CD4-positive, alpha-beta T cell treated with Interferon alpha-2 for 1 hour (primary cell): ENCODE measurements at places on chromosomes 7 and 10.
A peak's percentile ranks its signal among the peaks of the same experiment; 100 is the strongest.

DNA sequence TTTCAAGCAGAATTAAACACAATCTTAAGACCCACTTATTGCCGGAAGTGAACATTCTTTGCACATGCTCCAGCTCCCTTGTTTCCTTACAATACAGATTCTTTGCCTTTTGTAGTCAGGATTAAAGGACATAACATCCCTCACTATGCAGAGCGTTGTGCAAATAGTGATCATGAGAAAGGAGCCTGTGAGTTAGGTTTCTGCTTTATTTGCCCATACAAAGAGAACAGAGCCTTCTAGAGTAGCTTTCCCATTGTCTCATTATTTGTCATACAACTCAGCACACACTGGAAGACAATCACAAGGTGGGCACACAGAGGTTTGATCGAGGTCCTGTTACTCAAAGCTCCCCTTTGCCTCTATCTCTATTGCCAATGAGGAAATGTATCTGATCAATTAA lies 48.2 kb upstream of the WDR11 start:
- DNase-seq = no peak

DNA sequence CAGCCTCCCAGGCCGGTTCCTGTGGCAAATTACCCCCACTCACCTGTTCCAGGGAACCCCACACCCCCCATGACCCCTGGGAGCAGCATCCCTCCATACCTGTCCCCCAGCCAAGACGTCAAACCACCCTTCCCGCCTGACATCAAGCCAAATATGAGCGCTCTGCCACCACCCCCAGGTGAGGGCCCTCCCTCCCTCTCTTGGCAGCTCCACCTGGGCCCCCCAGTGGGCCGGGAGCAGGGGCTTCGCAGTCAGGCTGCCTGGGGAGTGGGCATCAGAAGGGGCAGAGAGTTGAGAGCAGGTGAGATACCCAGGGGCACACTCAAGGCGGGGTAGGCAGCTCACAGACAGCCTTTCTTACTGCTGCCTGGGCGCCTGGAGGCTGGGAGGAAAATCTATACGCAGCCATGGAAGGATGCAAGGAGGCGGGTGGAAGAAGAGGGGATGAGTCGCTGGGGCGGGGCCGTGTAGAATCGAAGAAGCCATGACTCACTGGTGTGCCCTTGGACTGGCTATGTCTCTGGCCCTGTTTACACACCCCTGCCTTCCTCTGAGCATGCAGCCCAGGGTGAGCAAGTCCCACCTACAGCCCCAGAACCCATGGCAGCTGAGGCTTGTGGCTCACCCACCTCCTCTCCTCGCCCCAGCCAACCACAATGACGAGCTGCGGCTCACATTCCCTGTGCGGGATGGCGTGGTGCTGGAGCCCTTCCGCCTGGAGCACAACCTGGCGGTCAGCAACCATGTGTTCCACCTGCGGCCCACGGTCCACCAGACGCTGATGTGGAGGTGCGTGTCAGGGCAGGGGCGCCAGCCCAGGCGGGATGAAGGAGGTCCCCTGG lies 48.6 kb upstream of the PPIF start:
- DNase-seq = peak; percentile 59

DNA sequence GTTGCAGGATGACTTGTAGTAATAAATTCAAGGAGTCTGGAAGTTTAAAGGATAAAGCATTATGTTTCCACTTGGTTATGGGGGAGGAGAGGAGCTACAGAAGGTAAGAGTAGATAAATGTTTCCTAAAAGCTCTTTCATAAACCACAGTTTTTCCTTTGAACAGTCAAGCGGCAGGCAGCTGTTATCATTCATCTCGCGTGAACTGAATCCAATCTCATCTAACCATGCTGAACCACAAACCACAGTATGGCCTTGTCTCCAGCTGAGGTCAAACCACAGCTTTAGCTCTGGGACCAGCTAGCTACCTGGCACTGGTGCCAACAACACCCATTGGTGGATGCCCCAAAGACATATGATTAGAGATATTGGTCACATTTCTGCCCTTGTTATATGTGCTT lies 63.3 kb downstream of the NOC3L start:
- DNase-seq = peak; percentile 25

DNA sequence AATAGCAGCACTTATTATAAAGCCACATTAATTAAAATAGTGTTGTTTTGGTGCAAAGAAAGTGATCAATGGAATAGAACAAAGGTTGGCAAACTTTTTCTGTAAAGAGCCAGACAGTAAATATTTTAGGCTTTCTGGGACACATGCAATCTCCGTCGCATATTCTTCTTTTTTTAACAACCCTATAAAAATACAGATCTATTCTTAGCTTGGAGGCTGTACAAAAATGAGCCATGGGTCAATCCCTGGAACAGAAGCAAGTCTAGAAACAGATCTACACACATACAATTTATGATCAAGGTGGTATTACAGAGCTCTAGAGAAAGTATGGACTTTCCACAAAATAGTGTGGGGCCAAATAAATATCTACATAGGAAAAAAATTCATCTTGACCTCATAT lies 71.8 kb downstream of the ARHGAP21 start:
- DNase-seq = no peak

- no peak for DNase-seq
Observed at GRCh38 chr10:48633381-48634197, 28.7 kb upstream of the ARHGAP22 start.

DNA sequence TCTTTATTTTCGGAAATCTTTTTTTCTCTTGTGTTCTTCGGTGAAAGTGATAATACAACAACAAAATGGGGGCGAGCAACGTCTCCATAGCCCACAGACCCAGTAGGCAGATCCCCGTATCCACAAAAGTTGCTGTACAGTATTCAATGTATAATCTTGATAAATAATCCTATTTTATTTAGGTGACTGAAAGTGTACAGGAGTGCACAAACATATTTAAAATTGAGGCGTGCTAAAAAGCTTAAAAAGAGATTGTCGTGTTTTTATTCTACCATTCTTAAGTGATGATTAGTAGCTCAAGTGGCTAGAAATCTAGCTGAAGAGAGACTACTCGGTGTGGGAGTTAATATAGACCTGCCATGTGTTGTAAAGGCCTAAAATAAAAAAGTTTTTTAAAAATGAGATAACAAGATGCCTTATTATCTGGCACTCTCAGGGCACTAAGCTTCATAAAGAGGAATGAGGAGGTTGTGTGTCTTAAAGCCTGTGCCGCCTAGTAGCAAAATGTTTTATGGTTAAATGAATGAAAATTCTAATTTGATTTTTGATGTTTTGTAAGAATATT lies 1.6 kb downstream of the CAPZA2 start:
- no peak for DNase-seq

GRCh38 chr10:128530301-128530700 lies 404.1 kb upstream of the MKI67 start:
- no peak for DNase-seq

- DNase-seq = peak; percentile 25
Observed at GRCh38 chr10:58322072-58322834, 12.6 kb upstream of the UBE2D1 start.

DNA sequence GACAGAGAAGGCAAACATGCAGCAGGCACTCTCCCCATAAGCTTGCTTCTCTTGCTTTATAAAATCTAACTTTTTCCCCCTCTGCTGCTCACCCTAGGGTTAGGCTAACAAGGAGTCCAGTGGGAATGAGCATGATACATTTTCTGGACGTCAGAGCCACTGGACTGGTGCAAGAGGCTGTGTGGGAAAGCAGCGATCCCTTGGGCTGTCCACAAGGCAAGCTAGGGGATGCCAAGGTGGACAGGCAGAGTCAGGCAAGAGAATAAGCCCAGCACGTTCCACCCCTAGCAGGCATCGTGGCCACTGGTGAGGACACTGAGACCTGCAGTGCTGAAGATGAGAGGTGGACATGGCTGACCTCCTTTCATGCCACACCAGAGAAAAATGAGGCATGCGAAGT lies 290.9 kb upstream of the ZMIZ1 start:
- DNase-seq = no peak

- DNase-seq = no peak
Observed at GRCh38 chr7:8319115-8319514, 57.1 kb upstream of the ICA1 start.

DNA sequence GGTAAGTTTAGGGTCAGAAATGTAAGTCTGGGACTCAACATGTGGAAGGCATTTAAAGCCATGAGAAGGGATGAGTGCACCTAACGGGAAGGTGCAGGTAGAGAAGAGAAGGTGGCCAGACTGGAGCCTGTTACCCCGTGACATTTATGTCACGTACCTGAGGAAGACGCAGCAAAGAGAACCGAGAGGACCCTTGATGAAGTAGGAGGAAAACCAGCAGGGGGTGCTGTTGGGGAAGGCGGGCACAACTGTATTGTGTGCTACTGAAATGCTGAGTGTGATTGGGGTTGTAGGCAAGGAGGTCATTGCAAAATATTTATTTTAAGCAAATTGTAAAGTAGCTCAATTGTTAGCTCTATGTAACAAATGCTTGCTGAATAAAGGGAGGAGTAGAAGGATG lies 338.2 kb upstream of the PRKCQ start:
- peak; percentile 60 for DNase-seq

- no peak for DNase-seq
Observed at GRCh38 chr7:40436710-40437109, 301.9 kb downstream of the SUGCT start.

- DNase-seq = peak; percentile 16
Observed at GRCh38 chr7:140674899-140675701, 2.4 kb downstream of the ADCK2 start.

- DNase-seq = no peak
Observed at GRCh38 chr10:6182454-6183098, 20.2 kb upstream of the PFKFB3 start.

DNA sequence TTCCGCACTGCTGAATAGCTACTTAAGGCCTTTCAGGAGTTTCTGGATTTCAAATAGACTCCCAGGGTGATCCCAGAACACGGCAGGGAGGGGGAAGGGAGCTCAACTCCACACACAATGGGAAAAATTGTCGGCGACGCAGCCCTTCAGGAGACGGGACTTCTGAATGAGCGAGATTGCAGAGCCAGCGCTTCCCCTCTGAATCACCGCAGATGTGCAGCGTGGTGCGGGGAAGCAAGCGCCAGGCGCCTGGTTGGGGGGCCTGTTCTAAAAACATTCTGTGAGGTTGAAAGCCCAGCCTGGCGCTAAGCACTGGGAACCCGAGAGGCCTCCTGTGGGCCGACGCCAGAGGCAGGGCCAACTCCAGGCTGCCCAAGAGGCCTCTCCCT lies 163.3 kb downstream of the MAD1L1 start:
- no peak for DNase-seq

DNA sequence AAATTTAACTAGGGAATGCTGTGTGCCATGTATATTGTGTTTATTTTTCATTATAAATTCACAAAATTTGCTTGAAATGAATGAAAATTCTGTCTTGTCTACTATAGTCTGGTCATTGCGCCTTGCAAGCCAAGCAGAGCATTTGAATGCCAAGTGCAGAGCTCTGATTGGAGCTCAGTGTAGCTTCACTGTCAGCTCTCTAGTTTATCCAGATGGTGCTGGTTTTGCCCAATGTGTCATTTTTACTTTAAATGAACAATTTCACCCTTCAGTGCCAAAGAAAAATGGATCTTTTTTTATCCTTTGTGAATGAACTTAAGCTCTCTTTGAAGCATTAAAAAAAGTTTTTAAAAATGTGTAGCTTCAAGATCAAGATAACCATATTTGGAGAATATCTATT lies 225.6 kb upstream of the CACNA2D1 start:
- no peak for DNase-seq

DNA sequence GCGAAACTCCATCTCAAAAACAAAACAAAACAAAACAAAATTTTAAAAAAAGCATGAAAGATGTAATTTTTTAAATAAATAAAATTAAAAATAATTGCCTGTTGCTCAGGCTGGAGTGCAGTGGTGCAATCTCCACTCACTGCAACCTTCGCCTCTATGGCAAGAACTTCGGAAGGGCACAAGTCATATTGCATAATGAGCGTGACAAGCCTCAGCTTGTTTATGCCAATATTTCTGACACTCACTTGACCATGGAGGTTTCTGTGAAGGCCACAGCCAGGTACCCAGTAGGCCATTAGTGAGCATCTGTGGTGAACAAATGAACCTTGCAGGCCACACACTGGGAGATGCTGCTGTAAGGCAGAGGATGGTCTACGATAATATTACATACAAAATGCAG lies 106.1 kb upstream of the KMT2C start:
- DNase-seq = no peak

- no peak for DNase-seq
Observed at GRCh38 chr7:140000666-140001268, 62.0 kb downstream of the PARP12 start.

DNA sequence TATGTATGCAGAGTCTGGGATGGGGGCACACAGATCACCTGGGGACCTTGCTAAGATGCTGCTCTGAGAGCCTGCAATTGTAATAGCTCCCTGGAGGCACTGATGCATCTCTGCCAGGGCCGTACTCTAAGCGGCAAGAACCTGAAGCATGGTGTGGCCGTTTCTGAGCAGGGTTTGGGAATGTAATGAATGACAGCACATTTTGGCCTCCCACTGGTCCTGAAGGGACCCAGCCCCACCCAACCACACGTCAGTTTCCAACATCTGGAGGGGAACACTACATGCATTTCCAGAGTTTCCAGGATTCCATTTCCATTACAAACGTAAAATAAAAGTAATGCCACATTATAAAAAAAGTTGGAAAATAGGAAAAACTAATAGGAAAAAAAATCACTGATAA lies 14.0 kb downstream of the ZCCHC24 start:
- DNase-seq = no peak

DNA sequence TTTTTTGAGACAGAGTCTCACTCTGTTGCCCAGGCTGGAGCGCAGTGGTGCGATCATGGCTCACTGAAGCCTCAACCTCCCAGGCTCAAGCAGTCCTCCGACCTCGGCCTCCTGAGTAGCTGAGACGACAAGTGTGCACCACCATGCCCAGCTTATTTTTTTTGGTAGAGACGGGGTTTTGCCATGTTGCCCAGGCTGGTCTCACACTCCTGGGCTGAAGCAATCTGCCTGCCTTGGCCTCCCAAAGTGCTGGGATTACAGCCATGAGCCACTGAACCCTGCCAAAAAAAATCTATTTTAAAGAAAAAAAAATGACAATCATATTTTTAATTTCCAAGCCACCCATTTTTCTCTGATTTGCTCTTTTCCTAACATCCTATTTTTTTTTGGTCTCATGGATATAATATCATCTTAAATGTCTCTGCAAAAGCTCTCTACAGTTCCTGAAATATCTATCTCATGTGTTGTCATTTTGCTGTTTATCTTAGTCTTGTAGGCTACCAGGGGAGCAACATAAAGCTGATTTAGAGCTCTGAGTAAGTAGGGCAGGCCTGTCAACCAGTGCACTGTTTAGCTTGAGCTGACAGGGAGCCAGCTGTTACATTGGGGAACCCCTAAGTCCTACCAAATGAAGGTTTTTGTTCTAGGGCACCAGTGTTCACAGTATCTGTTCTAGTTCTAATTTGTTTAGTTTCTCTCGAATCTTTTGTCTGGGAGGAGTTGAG lies 29.9 kb upstream of the HBP1 start:
- no peak for DNase-seq

GRCh38 chr7:29957521-29958310 lies 31.9 kb downstream of the SCRN1 start:
- DNase-seq = no peak
